ENCODE measurements at places on chromosomes 2 and 18. TPM values are rescaled to one million over a fixed set of nuclear protein-coding genes. Genes with fewer than 3 reads are reported as not detected.

The NAT8 gene
- not detected for total RNA-seq

The ACTG2 gene
- 0.98 TPM for total RNA-seq

The SALL3 gene
- total RNA-seq, result 9.6 TPM

The TMEM37 gene
- not detected for total RNA-seq

The RNU2-63P gene
- total RNA-seq, result not detected
